NAMALWA (cell line): ENCODE measurements at places on chromosomes 7 and 10.

- DNase-seq: no peak
Observed at GRCh38 chr10:110993024-110993693, 73.8 kb downstream of the SHOC2 start.

DNA sequence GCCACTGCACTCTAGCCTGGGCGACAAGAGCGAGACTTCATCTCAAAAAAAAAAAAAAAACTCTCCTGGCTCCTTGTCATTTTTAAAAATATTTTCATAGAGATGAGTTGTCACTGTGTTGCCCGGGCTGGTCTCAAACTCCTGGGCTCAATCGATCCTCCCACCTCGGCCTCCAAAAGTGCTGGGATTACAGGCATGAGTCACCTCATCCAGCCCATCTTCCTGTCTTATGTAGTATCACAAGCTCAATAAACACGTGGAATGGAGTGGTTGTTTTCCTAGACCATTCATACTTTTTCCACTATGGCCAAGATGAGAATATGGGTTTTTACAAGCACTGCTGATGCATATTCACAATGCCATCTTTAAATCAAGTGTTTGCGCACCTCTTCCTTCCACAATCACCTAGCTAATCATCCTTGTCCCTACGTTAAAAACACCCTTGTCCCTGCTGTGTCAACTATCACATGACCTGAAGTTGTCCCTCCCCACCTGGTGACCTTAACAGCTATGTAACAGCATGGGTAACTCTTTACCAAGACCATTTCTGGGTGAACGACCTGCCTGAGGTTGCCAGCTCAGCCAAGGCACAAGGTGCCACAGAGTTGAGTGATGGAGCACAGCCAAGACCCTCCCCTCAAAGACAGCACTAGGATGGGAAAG lies 21.3 kb downstream of the DLG5 start:
- no peak for DNase-seq

DNA sequence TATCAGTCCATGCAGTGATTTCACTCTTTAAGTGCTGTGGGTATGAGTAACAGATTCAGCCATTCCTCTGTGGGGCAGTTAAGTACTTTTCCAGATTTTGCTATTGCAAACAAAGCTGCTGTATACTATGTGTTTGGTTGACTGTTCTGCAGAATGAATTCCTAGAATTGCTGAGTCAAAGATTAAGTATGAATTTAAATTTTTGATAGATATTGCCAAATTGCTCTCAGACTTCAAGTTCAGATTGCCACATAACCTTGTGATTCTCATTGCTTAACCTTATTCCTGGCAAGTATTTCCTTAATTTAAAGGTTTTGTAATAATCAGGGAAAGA lies 21.6 kb upstream of the SAR1A start:
- no peak for DNase-seq

GRCh38 chr10:130050721-130051120 lies 59.9 kb downstream of the C10orf143 start:
- DNase-seq: no peak

GRCh38 chr7:137032436-137032835 lies 164.0 kb downstream of the CHRM2 start:
- no peak for DNase-seq

- no peak for DNase-seq
Observed at GRCh38 chr10:89553064-89553734, 17.8 kb upstream of the SLC16A12 start.

- no peak for DNase-seq
Observed at GRCh38 chr7:156650042-156650441, 9.5 kb downstream of the RNF32 start.

GRCh38 chr7:157391036-157391710 lies 54.4 kb downstream of the DNAJB6 start:
- no peak for DNase-seq

DNA sequence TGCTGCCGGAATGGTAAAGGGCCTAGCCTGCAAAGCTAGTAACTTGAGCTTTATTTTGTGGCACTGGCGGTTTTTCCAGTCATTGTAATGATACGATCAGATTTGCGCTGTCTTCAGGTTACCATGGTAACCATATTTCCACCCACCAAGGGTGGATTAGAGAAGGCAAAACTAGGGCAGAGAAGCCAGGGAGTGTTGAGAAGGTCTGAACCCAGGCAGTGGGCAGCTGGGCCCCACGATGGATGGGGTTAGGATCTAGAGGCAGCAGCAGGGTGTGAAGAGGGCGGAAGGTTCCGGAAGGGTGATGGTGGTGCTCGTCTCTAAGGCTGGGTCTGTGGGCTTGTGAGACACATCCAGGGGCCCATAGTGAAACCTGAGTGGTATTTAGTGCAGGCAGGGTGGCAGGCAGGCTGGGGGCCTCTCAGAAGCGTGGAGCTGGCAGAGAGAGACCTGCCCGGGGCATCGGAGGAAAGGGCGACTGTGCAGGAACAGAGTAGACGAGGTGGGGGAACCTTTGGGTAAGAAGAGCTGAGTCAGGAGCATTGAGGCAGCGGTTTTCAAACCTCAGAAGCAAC lies 87.9 kb upstream of the GTF2I start:
- no peak for DNase-seq

- DNase-seq: no peak
Observed at GRCh38 chr7:139601176-139601575, 77.7 kb downstream of the CLEC2L start.

GRCh38 chr10:119206603-119207365 lies 587 bp upstream of the GRK5 start:
- peak; percentile 79 for DNase-seq

GRCh38 chr10:21022821-21023220 lies 125.7 kb upstream of the NEBL start:
- DNase-seq: no peak

GRCh38 chr7:27611059-27611458 lies 51.6 kb downstream of the HIBADH start:
- DNase-seq: no peak

DNA sequence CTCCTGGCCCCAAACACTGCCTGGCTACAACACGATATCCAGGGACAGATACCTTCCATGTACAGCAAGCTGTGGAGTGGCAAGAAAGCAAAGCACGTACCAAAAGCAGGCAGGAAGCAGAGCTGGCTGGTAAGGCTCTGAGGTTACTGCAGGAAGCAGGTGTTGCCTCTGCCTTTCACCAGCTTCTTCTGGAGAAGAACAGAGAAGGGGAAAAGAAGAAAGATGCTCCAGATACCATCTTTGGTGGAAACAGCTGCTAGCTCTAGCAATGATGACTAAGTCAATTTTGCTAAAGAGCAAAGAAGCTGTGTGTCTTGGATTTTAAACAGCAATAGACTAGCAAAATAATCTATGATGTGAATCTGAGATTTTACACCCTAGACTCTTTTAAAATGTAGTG lies 34.9 kb upstream of the PRSS1 start:
- peak; percentile 36 for DNase-seq

DNA sequence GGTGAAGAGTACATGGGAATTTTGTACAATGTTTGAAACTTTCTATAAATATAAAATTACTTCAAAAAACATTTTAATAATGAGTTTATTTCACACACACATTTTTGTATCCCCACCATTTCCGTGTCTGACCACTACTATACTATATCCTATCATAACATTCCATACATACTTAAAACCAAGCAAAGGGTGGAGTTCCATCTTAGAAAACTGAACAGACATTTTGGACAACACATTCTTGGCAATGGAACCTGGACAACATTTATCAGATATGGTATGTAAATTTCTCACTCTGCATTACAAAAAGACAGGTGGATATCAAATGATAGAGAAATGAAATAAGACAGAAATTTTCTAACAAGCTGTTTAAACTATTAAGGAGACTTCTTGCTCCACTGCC lies 168.9 kb downstream of the TWIST1 start:
- DNase-seq: no peak

DNA sequence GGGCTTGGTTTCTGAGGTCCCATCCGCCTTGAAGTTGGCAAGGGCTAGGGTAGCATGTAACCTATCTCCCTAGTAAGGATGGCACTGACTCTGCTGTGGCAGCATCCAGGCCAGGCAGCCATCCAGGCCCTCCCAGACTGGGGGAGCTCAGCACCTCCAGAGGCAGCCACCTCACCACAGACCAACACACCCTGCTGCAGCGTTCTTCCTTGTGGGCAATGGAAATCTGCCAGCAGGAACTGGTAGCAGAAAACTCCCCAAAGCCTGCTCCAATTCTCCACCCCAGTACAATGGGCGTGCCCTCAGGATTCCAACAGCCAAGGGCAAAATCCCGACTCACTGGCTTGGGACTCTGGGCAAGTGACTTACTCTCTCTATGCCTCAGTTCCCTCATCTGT lies 27.5 kb downstream of the DLG5 start:
- no peak for DNase-seq

GRCh38 chr7:5231811-5232484 lies 41.9 kb downstream of the WIPI2 start:
- DNase-seq: peak; percentile 95

DNA sequence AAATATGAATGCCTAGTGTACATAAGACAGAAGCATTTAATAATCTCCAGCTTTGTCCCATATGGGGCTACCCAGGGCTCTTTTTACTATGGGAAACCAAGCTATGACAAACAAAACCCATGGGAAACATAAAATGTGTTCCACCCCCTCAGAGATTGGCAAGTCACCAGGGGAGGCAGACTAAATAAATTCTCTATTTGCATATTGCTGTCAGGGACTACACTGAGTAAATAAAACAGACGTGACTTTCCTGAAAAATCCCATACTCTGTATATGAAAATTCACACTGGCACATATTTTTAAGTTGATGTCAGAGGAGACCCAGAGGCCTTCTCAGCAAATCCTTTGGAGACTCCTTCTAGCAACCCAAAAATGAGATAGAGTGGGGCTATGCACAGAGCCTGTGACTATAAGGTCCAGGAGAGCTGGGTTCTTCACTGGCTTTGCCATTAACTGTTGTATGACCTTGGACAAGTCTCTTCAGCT lies 44.0 kb upstream of the HPSE2 start:
- peak; percentile 23 for DNase-seq

GRCh38 chr10:113576852-113577251 lies 24.0 kb downstream of the HABP2 start:
- peak; percentile 23 for DNase-seq

- DNase-seq: no peak
Observed at GRCh38 chr10:90304533-90304932, 553.3 kb downstream of the HTR7 start.

- DNase-seq: no peak
Observed at GRCh38 chr7:114412548-114412947, 2.1 kb upstream of the FOXP2 start.

- no peak for DNase-seq
Observed at GRCh38 chr10:111996103-111996502, 187.5 kb downstream of the GPAM start.

GRCh38 chr10:88278912-88279311 lies 304.2 kb downstream of the RNLS start:
- DNase-seq: no peak

- DNase-seq: no peak
Observed at GRCh38 chr7:1123715-1124114, 35.8 kb downstream of the GPER1 start.

DNA sequence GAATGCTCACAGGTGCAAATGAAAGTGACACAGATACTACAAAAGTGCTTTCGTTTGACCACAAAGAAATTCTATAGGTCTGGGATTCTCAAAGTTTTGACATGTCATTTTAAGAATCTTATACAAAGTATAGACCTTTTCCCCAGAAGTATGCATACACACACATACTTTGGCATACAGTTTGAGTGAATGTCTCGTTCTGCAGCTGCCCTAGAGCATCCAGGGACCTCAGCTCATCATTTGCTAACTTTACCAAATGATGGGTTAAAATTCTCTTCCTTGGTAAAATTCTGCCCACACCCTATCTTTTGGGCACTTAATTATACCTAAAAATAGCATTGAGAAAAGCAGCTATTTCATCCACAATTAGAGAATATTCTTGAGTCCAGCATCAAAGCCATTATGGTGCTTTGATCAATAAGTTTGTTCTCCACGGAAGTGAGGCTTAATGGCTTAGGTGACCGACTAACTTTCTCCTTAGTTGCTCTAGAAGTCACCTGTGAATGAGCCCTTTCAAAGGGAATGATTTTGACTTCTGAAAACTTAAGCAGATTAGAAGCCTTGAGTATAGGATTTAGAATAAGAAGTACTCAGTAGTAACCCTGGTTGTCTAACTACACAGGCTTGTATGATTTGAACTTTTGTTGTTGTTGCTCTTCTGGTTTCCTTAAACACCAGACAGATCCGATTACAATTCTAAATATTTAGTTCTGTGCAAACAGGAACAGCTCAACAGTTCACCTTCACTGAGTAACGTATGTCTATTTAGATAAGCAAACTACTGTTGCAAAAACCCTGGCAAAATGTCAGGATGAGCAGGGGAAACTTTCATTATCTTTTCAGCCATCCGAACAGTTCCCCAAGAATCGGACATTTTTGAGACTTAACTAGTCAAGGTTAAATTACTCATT lies 70.6 kb downstream of the CNNM2 start:
- no peak for DNase-seq

DNA sequence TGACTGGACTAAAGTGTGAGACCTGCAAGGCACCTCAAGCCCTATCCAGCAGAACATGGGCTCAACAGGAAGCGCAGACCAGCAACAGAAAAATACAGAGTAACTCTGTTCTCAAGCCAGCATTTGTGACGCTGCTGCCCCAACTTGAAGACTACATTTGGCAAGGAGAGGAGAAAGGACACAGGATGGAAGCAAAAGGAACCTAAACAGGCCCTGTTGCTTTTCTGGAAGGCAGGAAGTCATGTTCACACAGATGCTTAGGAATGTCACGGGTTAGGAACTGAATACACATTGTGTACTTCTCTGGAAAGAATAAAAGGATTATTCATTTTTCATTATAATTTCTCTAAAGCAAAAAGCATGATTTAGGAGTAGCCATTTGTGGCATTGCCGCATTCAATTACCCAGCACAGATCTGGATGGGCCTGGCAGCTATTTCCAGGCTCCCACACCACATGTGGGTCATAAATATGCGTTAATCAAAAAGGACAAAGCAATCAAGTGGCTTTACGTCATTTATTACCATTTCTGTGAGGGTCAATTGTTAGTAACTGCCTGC lies 19.8 kb upstream of the TOMM7 start:
- DNase-seq: no peak

DNA sequence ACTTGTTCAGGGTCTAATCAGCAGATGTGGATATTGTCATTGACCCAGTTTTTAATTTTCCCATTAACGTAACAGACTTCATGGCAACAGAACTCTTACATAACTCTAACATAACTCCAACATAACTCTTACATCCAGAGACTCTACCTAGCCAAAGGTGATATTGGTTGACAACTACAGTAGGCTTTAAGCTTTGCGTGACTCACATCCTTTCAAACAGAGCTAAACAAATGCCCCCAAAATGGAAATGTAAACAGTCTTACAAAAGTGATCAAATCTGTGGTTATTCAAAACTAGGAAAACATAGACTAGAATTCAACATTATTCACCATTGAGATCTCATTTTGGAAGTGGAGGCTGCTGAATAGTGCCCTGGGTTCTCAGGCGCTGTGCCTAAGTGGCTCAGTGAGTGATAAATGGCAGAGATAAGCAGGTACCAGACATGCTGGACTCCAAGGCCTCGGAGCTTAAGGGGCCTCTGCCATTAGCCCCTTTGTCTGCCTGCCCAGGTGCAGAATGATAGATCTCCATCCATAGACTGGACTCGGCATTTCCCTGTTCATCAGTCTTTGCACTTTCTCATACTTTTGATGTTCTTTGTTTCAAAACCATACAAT lies 34.3 kb upstream of the BTBD16 start:
- DNase-seq: no peak
